ENCODE measurements at places on chromosomes 1 and 21.
A peak's percentile ranks its signal among the peaks of the same experiment; 100 is the strongest.

DNA sequence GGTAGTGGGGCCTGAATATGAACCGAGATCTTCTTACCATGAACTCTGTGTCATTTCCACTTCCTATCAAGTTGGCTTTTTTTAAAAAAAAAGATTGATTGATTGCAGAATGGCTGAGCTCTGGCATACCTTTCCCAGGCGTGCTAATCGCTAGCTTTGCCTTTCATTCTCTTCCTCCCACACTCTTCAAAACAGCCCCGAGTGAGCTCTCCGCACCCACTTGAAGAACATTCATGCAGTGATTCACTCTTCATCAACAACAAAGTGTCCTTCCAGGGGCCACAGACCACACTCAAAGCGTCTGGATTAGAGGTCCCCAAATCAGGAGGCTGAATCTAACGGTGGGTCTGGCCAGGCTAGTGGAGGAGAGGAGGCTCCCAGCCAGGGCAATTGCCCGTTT lies 96.3 kb upstream of the GALNT2 start:
- no peak for DNase-seq

DNA sequence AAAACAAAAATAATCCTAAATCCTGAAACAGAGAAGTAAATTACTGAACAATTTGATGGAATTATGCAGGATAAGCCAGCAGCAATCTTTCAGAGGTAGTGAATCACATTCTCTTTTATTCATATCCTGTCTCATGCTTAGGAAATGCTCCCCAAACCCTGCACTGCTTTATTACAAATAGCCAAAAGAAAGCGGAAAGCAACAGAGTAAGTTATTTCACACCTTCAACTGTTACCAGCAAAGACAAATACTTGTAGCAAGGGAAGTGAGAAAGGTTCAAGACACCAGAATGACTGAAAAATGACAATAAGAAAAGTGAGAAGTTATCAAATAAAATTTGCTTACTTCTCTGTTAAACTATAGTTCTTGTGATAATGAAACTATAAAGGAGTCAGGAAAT lies 6.2 kb downstream of the ZRANB2 start:
- DNase-seq: no peak

DNA sequence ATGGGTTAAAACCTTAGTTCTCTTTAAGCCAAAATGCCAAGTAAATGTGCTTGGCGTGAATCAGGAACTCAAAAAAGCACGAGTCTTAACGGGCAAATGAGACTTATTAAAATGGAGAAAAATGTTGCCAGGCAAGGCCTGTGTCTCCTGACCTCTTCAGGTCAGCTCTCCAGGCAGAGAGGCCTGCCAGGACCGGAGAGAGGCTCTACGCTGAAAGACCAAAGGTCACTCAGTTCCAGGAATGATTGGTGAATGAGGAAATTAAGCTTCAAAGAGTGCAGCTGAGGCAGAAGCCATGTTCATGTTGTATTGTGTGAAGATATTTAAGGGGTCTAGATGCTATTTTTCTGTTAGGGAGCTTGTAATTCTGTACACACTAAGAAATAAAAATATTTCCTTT lies 66.6 kb downstream of the SPAG17 start:
- DNase-seq: no peak

- peak; percentile 55 for DNase-seq
These were observed 148.5 kb downstream of the TENT5C start for GRCh38 chr1:117754061-117754969.

DNA sequence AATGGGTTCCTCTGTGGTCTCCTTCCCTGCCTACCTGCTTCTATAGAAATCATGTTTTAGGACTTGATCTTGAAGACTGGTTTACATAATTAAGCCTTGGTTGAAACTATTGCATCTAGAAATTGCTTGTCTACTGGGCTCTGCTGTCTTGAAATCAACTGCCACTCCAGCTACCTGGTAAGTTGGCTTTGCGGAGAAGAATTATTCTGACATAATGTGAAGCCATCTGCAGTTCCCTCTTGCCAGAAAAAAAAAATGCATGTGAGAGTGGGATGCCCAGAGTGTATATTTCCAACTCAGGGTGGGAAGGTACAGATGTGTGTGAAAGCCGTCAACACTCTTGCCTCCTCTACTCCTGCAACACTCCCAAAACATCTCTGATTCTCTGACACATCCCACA lies 27.2 kb downstream of the C8B start:
- DNase-seq: no peak

DNA sequence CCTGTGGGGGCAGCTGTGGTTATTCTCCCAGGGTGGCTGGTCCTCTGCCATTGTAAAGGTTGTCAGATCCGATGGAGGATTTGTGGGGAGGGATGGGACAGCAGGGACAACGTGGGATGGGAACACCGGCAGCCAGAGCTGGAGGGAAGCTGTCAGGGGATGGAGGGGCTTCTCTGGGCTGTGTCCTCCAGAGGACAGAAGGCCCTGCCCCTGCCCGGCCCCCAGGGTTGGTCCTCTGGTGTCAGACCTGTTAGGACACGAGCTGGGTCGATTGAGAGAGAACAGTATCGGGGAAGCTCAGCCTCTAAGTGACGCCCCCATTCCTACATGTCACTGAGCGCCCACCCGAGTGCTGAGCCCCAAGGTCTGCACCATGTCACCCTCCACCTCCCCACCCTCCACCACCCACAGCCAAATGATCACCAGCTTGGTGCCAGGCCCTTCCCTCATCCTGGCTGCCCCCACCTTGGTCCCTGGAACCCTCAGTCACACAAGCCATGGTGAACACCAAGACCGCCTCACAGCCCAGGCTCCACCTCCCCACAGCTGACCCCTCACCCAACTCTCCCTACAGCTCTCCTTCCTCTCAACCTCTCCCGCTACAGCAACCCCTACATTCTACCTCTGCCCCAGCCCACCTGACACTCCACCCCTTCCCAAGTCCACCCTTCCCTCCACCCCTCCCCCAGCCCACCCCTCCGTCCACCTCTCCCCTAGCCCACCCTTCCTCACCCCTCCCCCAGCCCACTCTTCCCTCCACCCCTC lies 244.4 kb downstream of the MATN1 start:
- DNase-seq: no peak

GRCh38 chr1:33797849-33798248 lies 66.0 kb upstream of the HMGB4 start:
- DNase-seq: no peak

DNA sequence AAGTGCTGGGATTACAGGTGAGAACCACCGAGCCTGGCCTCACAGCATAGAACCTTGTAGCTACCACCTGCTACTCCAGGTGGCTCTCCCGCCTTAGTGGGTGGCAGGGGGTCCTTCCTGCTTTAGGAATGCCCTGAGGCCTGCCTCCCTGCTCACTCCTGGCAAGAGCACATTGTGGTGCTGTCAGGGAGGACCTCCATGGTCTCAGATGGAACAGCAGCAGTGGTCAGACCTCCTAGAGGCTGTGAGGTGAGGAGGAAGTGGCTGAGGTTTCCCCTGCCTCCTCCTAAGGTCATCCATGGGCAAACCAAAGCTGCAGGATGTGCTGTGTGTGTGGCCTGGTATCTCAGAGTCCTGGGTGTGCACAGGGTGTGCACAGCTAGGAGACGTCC lies 6.7 kb downstream of the SOX13 start:
- DNase-seq: no peak

Measured in activated naive CD8-positive, alpha-beta T cell treated with anti-CD3 and anti-CD28 coated beads, Interleukin-2, amount 50 U/mL, for 24 hours (primary cell).